Tibial nerve (tissue), 4 donors: ENCODE measurements at places on chromosomes 4 and X. TPM values are rescaled to one million over a fixed set of nuclear protein-coding genes. Genes with fewer than 3 reads are reported as not detected.

DNA sequence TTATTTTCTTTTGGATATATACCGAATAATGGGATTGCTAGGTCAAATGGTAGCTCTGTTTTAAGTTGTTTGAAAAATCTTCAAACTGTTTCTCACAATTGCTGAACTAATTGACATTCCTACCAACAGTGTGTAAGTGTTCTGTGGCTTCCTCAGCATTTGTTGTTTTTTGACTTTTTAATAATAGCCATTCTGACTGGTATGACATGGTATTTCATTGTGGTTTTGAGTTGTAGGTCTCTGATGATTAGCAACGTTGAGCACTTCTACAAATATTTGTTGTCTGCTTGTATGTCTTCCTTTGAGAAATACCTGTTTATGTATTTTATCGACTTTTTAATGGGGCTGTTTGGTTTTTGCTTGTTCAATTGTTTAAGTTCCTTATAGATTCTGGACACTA lies 680.1 kb upstream of the GRIA3 start:
- H3K4me1 ChIP-seq, result no peaks in the 10 kb centered on the region
- DNase-seq, result no peak
- no peaks in the 10 kb centered on the region for H3K36me3 ChIP-seq
- no peak overlapping the region for H3K4me3 ChIP-seq

RPA4 gene
- total RNA-seq, result 12.6 TPM

HAND2 gene
- total RNA-seq, result 3.9 TPM

TMSB15C gene
- total RNA-seq, result 2.1 TPM
